ENCODE measurements at places on chromosomes 1 and 21.

- no peak for DNase-seq
Observed at GRCh38 chr1:244052728-244053312, 1.7 kb downstream of the ZBTB18 start.

GRCh38 chr1:227845519-227845918 is 30.0 kb downstream of the PRSS38 start:
- no peak for DNase-seq

DNA sequence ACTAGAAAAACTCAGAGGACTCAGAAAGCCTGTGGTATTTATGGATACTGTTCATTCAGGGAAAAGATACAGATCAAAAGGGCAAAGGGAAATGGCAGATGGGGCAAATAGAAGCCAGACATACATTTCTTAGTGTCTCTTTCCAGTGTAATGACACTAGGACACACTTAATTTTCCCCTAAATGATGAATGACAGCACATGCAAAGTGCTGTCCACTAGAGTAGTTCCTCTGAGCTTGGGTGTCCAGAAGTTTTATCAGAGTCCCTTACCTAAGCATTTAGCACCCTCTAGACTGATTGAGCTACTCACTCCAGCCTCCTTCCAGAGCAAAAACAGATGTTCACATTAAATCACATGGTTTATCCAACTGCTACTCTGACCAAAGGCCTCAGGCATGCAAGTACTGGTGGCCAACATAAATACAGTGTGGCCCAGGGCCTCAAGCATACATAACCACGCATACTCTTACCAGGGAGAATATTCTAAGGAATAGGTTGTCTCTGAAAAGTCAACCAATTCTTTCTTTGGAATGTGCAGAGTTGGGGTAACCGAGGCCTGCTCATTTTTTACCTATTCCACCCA is 166.9 kb downstream of the NCAM2 start:
- no peak for DNase-seq

DNA sequence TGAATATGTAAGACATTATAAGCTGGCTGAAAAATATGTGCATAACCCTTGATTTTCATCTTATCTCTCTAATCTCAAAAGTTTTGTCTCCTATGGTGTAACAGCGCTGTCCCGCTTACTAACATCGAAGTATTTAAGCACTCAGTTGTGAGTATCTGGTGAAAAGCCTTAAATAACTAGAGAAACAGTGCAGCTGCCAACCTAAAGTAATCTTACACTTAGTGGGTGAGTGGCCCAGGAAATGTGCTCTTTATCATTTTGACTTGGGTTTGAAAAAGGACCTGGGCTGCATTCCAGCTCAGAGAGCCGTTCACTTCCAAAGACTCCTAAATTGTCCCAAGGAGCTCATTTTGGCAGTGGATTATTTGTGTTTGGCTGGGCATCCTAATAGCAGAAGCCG is 225.9 kb downstream of the SPATA17 start:
- DNase-seq, result no peak

DNA sequence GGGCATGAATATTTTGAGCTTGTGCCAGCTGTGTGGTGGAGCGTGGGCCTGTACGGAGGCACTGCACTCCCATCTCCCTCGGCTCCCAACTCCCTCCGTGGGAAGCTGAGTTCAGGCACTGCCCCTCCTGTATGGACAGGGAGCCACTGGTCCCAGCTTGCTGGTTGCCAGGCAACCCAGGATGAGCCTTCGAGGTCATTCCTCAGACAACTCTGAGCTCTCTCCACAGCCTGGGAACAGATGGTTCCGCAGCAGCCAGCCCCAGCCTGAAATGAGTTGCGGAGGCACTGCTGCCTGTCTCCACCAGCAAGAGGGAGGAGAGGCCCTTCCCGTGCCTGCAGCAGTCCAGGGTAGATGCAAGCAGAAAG is 58.4 kb upstream of the TENT5B start:
- DNase-seq, result no peak

GRCh38 chr1:145720878-145721671 is 1.8 kb downstream of the CD160 start:
- DNase-seq, result no peak

- DNase-seq, result no peak
Observed at GRCh38 chr1:102732927-102733326, 375.4 kb downstream of the COL11A1 start.

DNA sequence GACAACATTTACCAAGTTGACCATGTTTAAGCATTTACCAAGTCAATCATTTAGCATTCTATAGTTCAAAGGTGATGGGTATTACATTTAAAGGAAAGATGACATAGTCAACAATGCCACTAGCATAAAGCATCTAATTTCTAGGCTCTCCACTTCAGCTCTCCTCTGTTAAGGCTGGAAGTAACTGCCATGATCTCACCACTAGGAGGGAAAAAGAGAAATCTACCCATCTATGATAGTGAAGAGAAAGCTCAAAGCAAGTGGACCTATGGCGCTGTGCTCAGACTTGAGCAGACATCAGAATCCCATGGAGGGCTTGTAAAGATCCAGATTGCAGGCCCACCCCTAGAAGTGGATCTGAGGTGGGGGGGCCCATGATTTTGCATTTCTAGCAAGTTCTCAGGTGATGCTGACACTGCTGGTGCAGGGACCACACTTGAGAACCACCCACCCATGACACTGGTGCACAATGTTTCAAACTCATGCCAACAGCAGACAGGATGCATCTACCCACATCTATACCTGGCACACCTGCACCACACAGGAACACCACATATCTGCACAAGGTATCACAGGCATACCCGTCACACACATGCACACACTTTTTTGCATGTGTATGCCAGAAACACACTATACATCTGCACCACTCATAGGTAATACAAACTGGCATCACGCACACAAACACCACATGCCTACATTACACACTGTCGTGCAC is 392.9 kb upstream of the RUNX1 start:
- no peak for DNase-seq

GRCh38 chr1:7048395-7048794 is 263.1 kb downstream of the CAMTA1 start:
- no peak for DNase-seq

GRCh38 chr1:226047495-226047894 is 15.0 kb upstream of the H3-3A start:
- DNase-seq, result no peak

DNA sequence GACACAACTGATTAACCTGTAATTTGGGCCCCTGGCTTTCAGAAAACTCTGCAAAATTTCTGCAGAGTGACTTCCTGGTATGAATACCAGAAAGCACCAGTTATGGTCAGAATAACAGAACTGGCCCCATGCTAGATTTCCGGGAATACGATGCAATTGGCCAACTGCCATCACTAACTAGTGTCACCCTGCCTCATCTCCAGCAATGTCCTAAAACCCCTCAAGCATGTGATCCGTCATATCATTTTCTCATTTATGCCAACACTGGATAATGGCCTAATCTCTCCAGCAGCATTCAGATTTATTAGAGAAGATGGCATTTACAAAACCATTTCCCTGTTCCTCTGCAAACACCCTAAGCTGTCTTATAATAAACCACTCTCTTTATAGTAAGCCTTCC is 15.4 kb downstream of the KAZN start:
- DNase-seq, result no peak

DNA sequence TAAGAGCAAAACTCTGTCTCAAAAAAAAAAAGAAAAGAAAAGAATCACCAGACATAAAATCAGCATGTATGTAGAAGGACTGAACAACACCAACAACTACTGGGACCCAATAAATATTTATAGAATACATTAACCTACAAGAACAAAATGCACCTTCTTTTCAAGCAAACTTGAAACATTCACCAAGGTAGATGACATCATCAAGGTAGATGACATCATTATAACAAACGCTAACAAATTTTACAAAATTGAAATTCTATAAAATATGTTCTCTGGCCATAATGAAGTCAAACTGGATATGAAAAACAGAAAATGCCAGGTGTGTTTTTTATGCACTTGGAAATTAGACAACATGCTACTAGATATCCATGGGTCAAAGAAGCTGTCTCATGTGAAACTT is 220.2 kb upstream of the SNX7 start:
- DNase-seq, result no peak

DNA sequence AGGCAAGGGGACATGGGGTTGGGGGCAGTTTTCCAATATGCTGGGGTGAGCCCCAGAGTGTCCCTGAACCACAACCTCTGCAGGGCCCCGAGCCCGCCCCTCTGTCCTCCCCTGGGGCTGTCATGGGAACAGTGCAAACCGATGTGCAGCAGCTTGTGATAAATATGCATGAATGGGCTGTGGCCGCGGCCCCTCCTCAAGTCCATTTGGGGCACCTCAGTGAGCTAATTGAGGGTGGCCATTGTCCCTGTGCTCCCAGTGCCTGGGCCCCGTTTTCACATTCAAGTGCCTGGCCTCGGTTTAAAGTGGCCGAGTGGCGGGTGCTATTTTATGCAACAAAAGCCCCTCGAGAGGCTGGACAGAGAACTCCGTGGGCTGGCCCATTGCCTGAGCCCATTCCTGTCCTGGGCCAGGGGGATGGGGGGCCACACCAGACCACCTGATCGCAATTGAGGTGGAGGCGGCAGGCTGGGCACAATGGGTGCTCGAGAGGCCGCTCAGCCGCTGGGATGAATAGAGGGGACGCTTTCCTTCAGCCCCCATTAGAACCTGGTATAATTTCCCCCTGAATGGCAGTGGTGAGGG is 193.7 kb downstream of the FOXD2 start:
- DNase-seq, result no peak

GRCh38 chr1:155646307-155646706 is 36.3 kb downstream of the MSTO1 start:
- no peak for DNase-seq

- no peak for DNase-seq
Observed at GRCh38 chr1:58204284-58204683, 342.2 kb downstream of the OMA1 start.

DNA sequence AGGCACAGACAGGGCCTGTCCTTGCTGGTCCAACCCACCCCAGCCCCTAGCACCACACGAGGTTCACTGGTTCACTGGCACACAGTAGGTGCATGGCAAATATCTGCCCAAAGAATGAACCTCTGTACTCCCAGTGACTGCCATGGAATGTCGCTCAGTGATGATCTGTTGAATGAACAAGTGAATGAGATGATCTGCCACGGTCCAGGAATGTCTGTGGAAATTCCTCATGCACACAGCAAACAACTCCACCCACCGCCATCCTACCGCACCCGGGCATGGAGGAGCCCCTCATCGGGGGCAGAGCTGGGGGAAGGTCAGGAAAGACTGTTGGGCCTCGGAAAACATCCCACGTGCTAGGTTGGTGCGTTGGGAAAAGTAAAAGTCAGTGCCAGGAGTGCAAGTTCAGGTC is 1.7 kb downstream of the HSPG2 start:
- no peak for DNase-seq

DNA sequence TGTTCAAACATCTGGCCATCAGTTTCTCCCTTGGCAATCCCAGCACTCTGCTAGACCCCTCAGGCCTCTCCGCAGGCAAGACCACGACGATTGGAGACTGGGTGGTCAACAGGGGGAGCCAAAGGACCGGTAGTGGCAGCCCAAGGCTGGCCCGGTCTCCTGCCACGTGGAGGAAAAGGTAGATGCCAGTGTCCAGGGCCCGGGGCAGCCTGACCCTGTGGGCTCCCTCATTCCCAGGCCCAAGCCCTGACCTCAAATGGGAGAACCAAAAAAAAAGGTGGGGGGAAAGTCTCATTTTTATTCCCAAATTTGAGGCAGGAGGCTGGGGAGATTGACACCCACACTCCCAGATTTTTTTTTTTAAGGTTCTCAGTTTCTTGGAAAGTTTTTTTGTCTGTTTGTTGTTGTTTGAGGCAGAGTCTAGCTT is 24.8 kb downstream of the S100A6 start:
- DNase-seq, result no peak

GRCh38 chr1:42674682-42675081 is 7.5 kb upstream of the YBX1 start:
- DNase-seq, result no peak

- no peak for DNase-seq
Observed at GRCh38 chr1:12166834-12167492, at the start of gene TNFRSF1B. Gene TNFRSF1B (plus strand): TSS chr1:12166991. CDS start chr1:12167092, 101 bp downstream.

DNA sequence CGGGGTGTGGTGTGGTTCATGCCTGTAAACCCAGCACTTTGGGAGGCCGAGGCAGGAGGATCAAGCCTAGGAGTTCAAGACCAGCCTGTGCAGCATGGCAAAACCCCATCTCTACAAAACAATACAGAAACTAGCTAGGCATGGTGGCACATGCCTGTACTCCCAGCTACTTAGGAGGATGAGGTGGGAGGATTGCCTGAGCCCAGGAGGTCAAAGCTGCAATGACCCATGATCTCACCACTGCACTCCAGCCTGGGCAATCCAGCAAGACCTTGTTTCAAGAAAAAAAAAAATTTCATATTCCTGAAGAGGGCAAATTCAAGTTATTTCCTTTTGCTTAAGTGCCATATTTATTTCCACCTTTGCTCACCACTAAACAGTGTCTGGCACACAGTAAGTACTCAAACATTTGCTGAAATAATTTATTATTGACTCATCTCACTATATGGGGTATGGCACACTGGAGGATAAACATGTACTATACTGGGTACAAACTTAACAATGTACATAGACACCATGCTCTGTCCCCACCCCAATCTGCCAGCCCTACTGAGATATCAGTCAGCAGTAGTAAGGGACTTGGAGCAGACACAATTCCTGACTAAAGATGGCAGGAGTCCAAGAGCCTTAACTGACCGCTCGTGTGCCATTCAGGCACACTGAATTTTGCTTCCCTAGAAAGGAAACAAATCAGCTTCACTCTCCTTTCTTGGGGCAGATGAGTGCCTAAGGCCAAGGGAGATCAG is 15.5 kb downstream of the MEAF6 start:
- no peak for DNase-seq

GRCh38 chr1:98453066-98453465 is 208.5 kb upstream of the SNX7 start:
- DNase-seq, result no peak

GRCh38 chr1:39368045-39368444 is 123.4 kb upstream of the BMP8A start:
- DNase-seq, result no peak

- no peak for DNase-seq
Observed at GRCh38 chr1:235225299-235225698, 64.2 kb upstream of the RBM34 start.

GRCh38 chr1:230907472-230908205 is 39.3 kb upstream of the C1orf198 start:
- no peak for DNase-seq

GRCh38 chr1:89640440-89640839 is 7.5 kb downstream of the LRRC8C start:
- no peak for DNase-seq

- DNase-seq, result no peak
Observed at GRCh38 chr1:10816743-10817369, 20.4 kb upstream of the CASZ1 start.

DNA sequence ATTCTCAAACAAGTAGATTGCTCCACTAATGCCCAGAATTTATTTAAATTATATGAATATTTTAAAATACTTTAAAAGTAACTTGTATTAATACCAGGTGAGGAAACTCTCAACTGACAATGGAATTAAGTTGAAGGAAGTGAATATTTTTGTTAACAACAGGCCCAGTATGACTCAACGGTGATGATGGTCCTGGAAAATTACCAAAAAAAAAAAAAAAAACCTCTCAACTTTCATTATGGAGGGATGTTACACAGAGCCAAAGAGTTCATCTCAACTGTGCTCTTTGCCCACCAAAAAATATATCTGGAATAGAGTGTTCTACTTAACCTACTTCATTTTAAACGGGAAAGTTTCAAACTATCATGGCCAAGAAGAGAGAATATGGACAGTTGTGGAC is 28.3 kb downstream of the CFH start:
- no peak for DNase-seq

- no peak for DNase-seq
Observed at GRCh38 chr1:248897412-248898337, 8.4 kb upstream of the PGBD2 start.

All from esophagus squamous epithelium (tissue), 5 donors.